T-helper 17 cell (primary cell): ENCODE measurements at places on chromosomes 16 and 17.

DNA sequence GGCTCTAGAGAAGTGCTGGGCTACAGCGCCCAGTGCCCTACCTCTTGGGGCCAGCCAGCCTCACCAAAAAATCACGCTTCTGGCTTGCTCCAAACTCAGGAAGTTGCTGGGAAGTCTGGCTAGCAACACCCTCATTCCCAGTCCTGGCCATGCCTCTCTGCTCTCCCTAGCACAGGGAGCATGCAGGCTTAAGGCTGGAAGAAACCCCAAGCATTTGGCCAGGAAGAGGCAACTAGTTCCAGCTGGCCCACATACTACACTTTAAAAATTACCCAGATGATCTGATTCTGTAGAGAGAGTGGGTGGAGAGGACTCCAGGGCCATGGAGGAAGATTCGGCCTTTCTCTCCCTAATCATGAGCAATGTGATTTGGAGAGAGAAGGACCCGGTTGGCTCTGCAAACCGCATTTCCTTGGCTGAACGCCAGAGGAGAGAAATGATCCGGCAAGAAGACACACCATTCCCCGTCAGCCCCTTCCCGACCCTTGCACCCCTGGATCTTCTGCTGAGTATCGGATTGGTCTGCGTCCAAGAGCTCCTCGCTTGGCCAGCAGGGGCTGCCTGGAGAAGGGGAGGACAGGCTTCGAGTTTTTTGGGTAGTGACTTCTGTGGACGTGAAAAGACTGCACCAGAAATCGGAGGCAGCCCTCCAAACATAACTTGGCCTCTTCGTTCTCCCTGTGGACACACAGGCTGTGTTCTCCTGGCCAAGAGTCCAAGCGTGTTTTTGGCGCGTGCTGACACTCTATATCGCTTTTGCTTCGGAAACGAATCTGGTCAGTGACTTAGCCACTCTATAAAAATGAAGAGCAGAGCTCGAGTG is 406.3 kb downstream of the WWOX start:
- no peak for DNase-seq

DNA sequence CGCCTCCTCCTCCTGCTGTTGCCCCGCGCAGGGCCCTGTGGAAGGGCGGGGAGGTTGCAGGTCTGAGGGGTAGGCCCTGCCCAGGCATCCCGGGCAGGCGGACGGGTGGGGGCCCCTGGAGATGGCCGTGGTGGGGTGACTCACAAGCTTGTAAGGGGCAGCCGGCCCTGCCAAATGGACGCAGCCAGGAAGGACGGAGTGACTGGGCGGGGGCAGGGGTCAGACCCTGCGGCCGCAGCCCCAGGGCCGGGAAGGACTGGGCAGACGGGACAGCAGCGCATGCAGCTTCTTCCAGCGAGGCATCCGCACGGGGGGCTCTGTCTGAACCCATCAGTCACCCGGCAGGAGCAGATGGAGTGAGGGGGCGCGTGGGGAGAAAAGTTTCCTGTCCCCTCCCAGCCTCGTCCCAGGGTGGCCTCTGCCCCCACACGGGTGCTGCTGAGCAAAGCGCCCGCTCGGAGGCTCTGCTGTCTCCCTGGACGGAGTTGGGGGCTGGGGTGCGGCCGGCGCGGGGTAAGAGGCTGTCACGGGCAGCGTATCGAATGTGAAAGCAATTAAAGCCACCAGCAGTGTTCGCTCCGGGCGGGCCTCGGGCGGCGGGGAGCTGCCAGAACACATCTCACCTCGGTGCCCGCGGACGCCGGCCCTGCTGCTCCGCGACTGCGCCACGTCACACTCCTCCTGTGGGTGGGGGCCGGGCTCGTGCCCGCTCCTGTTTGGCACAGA is 5.4 kb upstream of the PRR35 start:
- no peak for DNase-seq

GRCh38 chr17:75011401-75012095 is 922 bp upstream of the MRPL58 start:
- DNase-seq, result no peak

- DNase-seq, result no peak
These were observed 69.0 kb upstream of the NLK start for GRCh38 chr17:27973258-27974044.

GRCh38 chr17:16286009-16286946 is 67.0 kb downstream of the CENPV start:
- DNase-seq, result peak; percentile 52

GRCh38 chr16:28310796-28311195 is 18.5 kb downstream of the SBK1 start:
- no peak for DNase-seq

DNA sequence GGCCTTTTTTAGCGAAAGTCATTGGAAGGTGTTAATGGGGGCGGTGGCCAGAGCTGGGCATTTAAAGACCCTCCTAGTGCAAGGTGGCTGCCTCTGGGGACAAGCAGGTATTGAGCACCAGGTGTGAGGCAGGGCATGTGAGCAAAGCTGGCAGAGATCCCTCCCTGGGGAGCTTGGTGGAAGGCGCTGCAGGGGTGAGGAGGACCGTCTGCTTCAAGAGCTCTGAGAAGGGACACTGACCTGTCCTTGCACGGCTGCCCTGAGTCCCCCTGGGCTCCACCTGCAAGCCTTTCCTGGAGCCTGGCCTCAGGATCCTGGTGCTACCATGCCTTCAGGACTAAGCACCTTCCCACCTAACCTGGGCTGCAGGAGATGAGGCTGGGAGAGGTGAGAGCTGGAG is 127.0 kb upstream of the CIBAR2 start:
- no peak for DNase-seq

DNA sequence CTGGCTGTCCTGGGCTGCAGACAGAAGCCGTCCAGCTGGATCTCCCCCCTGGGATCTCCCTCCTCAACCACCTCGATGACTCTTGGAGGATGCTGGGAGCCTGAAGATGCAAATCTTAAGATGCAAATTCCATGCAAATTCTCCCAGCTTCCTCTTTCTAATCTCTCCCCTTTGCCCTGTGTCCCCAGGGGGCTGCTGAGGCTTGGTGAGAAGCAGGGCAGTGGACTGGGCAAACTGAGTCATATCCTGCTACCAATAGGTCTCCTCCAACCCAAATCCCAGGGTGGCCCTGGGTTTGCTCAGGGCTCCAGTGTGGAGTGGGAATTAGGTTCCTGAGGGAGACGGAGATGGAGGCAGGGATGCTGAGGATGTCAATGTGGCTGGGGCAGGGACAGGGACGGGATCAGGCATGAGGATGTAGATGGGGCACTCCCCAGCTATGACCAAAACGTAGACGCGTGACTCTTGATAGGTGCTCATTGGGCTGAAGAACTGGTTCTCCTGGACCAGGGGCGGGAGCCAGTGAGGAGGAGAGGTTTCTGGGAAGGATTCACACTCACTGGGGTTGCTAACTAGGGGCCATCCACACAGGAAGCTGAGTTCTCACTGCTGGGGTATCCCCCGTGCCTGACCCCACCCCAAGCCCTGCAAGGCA is 3.6 kb upstream of the ALOX12B start:
- no peak for DNase-seq

DNA sequence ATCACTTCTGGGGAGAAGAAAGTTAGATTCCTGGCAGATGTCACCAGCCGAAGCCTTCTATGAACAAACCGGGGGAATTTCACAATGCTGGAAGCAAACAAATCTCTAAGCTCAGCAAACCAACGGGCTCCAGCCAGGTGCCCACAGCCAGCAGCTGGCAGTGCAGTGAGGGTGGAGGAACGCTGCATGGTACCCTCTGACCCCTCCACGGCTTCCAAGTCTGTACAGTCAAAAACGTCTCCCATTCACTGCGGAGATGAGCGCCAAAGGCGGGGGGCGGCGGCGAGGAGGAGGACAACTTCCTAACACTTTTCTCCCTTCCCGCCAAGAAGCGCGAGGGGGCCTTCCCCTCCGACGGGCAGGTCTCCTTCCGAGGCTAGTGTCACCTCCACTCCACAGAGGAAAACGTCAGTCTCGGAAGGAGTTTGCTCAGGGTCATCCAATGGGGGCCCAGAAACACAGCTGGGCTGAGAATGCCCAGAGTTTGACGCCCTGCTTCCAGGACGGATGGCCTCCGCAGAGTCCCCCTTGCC is 924 bp downstream of the ZNF598 start:
- DNase-seq, result no peak

- DNase-seq, result no peak
These were observed 125.2 kb downstream of the CDH11 start for GRCh38 chr16:64996641-64997040.

- DNase-seq, result no peak
These were observed 1.8 kb downstream of the BTBD17 start for GRCh38 chr17:74359916-74360315.

GRCh38 chr16:1150511-1150982 is 2.4 kb upstream of the CACNA1H start:
- peak; percentile 17 for DNase-seq

DNA sequence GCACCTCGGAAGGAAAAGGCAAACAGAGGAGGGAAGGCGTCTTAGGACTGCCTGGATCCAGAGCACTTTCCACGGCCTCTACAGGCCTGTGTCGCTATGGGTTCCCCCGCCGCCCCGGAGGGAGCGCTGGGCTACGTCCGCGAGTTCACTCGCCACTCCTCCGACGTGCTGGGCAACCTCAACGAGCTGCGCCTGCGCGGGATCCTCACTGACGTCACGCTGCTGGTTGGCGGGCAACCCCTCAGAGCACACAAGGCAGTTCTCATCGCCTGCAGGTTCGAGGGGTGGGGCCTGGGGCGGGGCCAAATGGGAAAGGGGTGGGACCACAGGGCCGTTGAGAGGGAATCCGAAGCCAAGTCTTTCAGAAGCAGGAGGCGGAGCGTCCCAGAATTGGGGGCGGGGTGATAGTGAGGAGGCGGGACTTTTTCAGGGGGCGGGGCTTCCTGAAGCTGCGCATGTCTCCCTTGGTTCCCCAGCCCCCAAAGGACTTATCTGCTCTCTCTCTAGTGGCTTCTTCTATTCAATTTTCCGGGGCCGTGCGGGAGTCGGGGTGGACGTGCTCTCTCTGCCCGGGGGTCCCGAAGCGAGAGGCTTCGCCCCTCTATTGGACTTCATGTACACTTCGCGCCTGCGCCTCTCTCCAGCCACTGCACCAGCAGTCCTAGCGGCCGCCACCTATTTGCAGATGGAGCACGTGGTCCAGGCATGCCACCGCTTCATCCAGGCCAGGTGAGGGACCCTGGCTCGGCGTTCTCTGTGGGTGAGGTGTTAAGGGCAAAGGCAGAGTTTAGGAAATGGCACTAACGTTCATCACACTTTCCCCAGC is 939 bp downstream of the BCL6B start:
- DNase-seq, result peak; percentile 91

- DNase-seq, result no peak
These were observed 6.4 kb upstream of the CD300LD start for GRCh38 chr17:74598346-74599022.

DNA sequence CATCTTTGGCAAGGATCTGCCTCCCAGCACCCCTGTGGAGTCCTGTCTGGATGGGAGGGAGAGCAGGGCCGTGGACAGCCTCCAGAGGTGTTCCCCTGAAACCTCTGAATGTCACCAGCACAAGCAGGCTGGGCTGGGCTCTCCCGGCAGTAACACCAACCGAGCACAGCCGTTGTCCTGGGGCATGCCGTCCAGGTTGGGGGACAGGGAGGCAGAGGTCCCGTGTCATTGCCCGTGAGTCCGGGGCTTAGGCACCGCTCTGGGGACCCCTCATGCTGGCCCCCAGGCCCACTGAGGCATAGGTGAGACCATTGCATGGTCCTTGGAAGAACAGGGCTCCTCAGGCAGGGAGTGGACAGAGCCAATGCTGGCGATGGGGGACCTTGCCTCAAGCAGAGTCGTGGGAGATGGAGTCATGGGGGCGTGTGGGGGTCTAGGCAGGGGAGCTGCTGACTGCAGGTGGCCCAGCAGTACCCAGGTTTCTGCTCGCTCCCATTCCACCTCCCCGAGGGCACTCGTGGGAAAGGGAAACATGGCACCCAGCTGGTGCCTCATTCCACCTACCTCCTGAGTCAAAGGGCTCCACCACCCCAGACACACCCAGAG is 17.5 kb downstream of the ENDOV start:
- DNase-seq, result no peak

DNA sequence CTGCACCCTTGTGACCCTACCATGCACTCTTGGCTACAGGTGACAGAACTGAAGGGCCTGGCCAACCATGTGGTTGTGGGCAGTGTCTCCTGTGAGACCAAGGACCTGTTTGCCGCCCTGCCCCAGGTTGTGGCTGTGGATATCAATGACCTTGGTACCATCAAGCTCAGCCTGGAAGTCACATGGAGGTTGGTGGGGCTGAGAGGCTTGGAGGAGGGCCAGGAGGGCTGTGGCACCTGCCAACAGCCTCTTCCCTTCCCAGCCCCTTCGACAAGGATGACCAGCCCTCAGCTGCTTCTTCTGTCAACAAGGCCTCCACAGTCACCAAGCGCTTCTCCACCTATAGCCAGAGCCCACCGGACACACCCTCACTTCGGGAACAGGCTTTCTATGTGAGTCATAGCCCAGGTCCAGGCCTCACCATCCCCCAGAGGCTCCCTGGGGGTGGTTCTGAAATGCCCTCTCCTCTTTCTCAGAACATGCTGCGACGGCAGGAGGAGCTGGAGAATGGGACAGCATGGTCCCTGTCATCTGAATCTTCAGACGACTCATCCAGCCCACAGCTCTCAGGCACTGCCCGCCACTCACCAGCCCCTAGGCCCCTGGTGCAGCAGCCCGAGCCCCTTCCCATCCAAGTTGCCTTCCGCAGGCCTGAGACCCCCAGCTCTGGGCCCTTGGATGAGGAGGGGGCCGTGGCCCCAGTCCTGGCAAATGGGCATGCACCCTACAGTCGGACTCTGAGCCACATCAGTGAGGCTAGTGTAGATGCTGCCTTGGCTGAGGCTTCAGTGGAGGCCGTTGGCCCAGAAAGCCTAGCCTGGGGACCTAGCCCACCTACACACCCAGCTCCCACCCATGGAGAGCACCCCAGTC is 13.0 kb downstream of the RIPOR1 start:
- DNase-seq, result no peak

DNA sequence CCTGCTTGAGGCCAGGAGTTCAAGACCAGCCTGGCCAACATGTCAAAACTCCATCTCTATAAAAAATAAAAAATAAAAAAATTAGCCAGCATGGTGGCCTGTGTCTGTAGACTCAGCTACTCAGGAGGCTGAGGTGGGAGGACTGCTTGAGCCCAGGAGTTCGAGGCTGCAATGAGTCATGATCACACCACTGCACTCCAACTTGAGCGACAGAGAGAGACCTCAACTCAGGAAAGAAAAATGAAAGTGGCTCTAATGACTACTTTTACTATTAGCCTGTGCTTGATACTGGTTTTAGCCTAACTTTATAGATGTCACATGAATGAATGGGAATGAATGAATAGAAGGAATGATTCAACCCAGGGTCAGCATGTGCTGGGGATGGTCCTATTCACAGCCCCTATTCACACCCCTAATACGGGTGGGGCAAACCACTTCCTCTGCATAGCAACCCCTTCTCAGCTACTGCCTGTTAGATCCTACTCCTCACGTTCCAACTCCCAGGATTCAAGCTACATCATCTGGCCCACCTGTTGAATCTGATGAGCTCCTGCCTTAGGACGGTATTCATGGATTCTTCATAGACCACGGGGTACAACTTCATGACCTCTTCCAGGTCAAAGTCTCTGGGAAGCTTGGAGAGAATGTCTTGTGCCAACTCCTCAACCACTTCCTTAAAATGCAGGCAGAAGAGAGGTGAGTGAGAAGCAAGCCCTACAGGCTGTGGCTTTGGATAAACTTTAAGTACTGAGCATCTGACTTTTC is 40.5 kb downstream of the LYRM1 start:
- DNase-seq, result no peak
